ENCODE measurements at places on chromosomes 5 and 9.

GRCh38 chr5:167998148-167998767 is 293.2 kb upstream of the WWC1 start:
- no peak for DNase-seq

- no peak for DNase-seq
These were observed 2068.0 kb downstream of the MAT2B start for GRCh38 chr5:165573445-165573844.

- DNase-seq, result peak; percentile 51
These were observed 3.4 kb downstream of the CLINT1 start for GRCh38 chr5:157855404-157855994.

- DNase-seq, result peak; percentile 83
These were observed 1.4 kb upstream of the LARP1 start for GRCh38 chr5:154753792-154754191.

DNA sequence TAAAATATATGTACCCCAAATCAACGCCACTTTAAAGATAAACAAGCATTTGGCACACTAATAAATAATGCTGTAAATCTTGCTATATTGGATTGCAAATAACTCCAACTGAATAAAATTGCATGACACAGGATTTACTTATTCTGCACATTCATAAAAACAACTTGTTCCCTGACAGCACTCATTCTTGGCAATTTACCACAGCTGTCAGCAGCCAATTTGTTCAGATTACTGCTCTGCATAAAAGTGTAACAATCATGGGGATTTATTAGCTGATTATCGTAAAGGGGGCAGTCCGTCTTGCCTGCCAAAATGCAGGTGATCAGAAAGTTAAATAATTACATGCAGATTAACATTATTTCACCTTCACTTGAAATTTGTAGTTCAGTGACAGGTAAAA is 285.3 kb downstream of the SLF1 start:
- DNase-seq, result no peak

DNA sequence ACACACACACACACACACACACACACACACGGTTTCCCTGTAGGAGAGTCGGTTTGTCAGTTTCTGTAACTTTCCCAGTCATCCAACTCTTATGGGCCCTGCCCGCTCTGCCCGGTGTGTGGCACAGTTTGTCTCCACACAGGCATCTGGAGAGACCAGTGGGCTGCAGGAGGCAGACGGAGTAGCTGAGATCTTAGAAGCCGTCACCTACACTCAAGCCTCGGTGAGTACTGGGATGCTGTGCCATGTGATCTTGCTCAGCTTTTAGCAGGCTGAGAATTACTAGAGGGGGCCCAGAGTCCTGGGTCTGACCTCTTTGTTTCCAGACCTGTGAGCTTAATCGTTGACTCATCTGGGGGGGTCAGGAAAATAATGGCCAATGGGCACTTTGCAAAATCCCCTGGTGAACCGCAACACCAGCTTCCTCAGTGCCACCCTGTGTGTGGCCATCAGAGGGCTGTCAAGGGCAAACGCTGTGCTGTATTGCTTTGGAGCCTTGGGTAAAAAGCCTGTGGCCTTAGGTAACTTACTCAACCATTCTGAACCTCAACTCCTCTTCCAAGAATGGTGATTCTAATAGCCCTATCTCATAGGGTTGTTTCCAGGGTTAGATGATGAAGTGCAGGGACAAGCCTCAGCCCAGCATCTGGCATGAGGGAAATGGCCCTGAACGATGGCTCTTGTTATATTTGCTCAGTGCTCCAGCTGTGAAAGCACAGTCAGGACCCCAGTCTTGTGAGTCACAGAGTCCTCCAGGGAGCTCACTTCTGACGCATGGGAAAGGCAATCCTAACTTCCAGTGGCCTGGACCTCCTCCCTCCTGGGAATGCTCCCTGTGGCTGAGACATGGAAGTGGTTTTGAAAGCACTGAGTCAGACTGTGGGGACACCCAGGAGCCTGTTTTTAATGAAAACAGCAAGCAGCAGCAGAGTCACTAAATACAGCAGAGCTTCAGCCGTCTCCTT is 45.6 kb downstream of the COL15A1 start:
- DNase-seq, result peak; percentile 73

DNA sequence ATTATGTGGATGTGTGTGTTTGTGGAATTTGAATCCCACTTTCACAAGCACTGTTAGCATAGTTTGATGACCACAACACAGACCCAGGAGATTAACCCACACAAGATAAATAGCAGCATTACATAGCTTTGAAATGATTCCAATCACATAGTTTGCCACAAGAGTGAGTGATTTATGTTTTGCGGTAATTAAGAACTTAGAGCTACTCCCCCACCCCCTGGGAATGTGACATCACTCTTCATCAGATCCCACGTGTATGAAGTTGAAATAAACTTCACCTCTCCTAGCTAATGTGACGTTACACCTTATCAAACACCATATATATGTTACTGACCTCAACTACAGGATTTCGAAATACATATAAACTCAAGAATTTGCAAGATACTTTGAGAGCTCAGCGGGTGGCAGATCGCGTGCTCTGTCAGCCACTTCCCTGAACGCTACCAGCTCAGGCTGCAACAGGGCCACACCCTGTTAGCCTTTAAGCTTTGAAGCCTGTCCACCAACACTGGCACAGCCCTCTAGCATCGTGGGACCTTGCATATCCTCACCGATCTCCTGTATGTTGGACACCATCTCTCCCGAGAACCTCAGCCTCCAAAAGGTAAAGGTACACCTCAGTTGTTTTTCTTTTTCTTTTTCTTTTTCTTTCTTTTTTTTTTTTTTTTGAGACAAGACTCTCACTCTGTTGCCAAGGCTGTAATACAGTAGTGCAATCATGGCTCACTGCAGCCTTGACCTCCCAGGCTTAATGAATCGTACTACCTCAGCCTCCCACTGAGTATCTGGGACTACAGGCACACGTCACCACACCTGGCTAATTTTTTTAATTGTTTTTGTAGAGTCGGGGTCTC is 1.7 kb upstream of the AGTPBP1 start:
- no peak for DNase-seq

DNA sequence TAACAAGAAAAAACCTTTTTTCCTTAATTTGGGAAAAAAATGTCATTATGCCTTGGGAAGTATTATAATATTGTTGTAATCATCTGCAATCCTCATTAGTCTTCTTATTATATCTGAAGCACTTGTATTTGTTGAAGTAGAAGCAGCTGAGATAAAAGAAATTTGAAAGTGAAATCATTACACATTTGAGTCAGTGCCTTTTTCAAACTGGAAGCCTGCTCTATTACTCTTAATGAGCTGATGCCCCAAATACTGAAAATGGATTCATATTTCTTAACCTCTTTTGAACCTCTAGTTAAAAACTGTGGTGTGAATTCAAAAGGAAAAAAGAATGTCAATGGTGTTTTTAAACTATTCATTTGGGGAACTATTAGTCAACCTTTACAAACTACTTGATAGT is 1027.7 kb downstream of the NR2F1-AS1 start:
- no peak for DNase-seq

DNA sequence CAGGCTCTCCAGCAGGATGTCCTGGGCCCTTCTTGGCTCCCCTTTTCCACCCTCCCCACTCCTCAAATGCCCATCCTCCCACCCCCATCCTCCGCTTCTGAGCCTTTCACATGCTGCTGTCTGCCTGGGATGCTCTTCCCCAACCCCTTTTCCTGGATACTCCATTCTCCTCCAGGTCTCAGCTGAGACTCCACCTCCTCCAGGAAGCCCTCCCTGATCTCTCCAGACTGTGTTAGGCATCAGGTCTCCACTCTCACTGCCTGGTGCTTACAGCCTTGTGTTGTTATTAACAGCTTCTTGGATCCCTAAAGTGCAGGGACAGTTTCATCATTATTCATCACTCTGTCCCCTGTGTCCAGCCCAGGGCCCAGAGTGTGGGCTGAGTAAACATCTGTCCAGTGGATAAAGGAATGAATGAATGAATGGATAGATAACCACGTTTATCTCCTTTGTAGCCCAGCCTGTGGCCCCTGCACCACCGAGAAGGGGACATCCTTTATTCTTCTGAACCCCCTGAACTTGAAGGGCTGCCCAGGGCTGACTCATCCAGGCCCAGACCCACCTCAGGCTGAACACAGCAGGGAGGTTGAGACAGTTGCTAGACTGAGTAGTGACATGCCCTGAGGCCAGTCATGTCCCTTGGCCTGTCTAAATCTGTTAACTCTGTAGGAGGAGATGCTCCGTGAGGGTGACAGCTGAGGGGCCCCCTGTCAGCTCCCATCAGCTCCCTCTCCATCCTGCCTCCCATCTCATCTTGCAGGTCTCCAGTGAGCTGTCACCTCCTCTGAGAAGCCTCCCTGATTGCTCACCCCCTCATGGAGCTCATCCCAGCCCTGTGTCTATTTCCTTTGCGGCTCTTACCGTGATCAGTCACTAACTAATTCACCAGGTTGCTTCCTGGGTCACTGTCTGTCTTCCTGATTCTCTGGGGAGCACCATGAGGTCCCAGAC is 14.6 kb upstream of the LAMC3 start:
- no peak for DNase-seq

DNA sequence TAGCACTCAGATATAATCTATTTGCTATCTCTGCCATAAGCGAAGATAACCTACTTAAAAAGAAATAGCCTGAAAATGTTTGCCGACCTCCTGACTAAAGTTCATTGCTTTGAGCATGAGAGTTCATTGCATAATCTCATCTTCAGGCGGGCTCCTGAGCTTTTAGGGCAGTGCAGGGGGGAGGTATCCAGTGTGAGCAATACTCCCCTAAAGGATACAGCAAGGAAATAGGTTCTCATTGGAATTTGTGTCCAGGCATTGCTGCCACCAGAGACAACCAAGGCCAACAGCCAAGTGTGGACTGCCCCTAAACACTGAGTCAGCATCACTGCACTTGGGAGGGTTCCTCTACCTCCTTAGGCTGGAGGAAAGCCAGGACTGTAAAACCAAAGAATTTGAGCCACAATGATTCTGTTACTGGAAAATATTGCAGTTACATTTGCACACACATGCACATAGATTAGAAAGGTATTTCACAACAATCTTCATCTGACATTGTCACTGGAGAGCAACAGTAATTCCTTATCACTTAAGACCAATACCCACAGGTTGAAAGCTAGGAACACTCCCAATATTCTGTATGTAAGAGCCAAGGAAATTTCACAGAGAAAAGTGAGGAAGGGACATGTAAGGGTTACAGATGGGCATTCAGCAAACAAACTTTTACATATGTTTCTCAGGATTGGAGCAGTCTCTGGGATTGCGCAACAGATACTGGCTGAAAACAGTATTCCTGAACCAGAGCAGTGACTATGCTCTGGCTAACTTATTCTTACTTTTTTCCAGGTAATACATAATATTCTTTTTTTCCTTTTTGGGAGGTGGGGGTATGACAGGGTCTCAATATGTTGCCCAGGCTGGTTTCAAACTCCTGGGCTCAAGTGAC is 98.6 kb upstream of the TLE1 start:
- no peak for DNase-seq

DNA sequence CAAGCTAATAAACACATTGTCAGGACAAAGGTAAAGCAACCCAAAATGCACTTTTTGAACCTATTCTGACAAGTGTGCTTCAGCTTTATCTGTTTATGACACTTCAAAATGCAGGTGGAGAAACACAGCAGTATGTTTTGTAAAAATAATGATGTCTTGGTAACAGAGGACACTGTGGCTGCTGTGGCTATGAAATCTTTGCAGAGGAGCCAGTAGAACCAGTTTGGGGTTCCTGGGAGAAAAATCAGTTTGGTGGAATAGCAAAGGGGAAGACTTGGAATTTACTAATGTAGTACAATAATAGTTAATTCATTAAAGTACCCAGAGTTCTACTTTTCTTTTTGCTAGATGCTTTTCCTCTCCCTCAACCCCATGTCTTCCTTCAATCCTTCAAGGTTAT is 40.6 kb downstream of the SIL1 start:
- no peak for DNase-seq

DNA sequence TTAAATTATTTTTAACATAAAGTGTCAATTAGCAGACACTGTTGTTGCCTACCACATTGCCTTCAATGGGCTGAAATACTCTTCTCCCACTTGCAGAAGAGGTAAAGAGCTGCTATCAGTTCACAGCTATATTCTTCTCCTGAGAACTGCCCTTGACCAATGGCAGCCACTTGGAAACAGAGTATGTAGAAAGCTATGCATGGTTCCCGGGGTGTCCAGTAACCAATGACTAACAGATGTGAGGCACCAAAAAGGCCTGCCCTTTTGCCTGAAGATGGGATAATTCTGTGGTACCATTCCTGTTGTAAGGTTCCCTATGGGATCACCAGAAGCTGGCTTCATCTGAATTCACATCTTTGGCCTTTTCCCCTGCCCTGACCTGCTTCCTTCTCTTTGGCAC is 181.4 kb upstream of the MAP3K1 start:
- DNase-seq, result no peak

- no peak for DNase-seq
These were observed 143.7 kb downstream of the ARHGAP26 start for GRCh38 chr5:142913728-142914338.

DNA sequence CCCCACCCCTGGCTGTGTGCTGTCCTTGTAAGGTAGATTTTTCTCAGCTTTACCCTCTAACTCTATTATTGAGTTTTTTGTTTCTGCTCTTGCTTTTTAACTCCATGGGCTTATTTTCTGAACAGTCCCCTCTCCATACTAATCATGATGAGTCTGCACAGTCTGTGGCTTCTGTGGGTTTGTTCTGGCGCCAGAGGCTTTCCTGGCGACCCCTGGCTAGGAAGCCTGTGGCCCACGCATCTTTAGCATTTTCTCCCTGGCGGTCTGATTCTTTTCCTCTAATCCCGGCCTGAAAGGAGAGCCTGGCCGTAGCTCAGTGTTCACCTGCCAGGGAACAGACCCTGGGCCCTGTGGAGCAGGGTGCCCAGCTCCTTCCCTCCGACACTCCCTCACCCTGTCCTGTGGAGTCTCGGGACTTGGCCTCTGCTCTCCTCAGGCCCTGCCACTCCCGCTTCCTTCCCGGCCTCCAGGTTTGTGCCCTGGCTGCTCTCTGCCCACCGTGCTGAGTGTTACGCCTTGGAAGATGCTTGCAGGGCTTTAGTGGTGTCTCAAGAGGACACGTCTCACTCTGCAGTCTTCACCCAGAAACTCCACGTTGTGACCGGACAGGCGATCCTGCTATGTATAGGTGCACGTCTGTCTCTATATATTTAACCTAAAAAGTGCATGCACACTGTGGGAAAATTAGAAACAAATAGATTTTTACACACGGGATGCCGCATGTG is 31.7 kb upstream of the LRRC14B start:
- DNase-seq, result no peak

GRCh38 chr5:80296121-80296520 is 23.7 kb upstream of the SPZ1 start:
- no peak for DNase-seq

- DNase-seq, result no peak
These were observed 31.8 kb upstream of the C7 start for GRCh38 chr5:40877371-40877988.

DNA sequence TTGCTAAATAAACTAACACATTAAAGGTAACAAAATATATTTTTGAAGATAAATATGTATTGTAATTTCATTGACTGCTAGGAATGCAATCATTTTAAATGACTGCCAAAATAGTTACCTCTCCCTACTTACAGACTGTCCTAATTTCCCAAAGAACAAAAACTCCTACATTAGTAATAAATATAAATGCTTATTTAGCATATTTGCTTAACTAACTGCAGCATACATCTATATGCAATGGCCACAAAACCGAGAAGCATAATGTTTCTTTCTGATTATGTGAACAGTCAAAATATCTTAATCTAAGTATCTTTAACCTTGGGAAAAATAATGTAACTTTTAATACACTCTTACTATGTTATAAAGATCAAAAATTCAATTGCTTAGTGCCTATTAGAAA is 431.7 kb downstream of the HCN1 start:
- DNase-seq, result no peak

Measured in left hindlimb (tissue), 1 donor.